ENCODE measurements at places on chromosomes 2 and 18. TPM values are rescaled to one million over a fixed set of nuclear protein-coding genes. Genes with fewer than 3 reads are reported as not detected.

The FER1L5 gene
- not detected for total RNA-seq

- peak; percentile 45 for DNase-seq
These were observed 84.9 kb upstream of the ZFP36L2 start for GRCh38 chr2:43311276-43311675.

GRCh38 chr18:50203801-50204604 lies 9.1 kb upstream of the MYO5B start:
- peak; percentile 56 for DNase-seq

DNA sequence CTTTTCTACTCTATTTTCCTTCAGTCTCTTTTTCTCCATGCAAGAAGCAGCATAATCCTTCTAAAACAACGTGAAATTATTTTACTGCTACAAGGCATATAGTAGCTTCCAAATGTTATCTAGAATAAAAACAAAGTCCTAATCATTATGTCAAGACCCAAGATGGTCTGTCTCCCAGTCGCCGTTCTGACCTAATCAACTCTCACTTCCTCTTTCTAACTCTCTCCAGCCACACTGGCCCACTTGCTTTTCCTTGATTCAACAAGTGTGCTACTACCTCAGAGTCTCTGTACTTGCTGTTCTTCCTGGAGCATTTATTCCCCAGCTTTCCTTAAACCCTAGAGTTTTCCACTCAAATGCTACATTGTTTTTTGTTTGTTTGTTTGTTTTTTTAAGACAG lies 1491.2 kb downstream of the LRP1B start:
- no peak for DNase-seq

DNA sequence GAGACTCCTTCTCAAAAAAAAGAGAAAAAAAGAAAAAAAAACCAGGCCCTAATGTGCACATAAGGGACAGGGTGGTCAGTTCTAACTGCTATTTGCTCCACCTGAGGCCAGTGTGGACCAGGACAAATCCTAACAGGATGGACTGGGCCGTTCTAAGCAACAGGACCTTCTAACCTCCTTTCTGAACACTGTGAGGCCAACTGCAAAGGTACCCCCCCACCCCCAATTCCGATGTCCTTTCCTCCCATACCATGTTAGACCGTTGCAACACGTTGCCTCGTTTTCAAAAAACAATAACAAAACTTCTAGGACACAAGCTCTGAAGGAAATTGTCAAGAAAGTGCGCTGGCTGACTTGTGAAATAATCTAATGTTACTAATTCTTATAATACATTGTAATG lies 1.2 kb downstream of the THAP4 start:
- peak; percentile 36 for DNase-seq
